ENCODE measurements at places on chromosomes 4 and X.

- DNase-seq: no peak
Observed at GRCh38 chr4:186699298-186699697, 24.4 kb downstream of the FAT1 start.

DNA sequence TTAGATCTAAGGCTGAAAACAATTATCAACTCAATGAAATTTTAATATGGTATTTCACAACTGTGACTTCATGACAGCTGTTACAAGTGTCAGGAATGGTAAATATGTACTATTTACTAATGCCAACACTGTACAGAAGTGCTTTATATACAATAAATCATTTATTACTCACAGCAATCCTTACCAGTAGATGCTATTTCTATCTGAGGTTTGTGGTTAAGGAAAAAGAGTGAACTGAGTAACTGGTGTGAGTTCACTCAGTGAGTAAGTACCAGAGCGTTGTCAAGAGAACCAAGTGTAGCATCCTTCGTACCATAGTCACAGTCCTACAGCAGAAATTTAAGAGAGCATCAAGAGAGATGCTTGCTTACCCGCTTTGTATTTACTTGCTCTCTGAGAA is 23.3 kb downstream of the MTHFD2L start:
- DNase-seq: no peak

DNA sequence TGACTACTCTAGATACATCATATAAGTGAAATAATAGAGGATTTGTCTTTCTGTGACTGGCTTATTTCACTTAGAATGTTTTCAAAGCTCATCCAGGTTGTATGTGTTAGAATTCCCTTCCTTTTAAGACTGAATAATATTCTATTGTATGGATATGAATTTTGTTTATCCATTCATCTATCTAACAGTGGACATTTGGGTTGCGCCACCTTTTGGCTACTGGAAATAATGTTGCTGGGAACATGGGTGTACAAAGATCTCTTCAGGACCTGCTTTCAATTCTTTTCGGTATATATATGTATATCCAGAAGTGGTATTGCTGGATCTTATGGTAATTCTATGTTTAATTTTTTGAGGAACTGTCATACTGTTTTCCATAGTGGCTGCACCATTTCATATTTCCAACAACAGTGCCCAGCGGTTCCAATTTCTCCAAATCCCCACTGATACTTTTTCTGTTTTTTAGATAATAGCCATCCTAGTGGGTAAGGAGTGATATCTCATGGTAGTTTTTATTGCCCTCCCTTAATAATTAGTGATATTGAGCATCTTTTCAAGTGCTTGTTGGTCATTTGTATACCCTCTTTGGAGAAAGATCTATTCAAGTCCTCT is 3.4 kb upstream of the SCD5 start:
- DNase-seq: no peak

- DNase-seq: no peak
Observed at GRCh38 chrX:40080894-40081678, 16.7 kb downstream of the BCOR start.

DNA sequence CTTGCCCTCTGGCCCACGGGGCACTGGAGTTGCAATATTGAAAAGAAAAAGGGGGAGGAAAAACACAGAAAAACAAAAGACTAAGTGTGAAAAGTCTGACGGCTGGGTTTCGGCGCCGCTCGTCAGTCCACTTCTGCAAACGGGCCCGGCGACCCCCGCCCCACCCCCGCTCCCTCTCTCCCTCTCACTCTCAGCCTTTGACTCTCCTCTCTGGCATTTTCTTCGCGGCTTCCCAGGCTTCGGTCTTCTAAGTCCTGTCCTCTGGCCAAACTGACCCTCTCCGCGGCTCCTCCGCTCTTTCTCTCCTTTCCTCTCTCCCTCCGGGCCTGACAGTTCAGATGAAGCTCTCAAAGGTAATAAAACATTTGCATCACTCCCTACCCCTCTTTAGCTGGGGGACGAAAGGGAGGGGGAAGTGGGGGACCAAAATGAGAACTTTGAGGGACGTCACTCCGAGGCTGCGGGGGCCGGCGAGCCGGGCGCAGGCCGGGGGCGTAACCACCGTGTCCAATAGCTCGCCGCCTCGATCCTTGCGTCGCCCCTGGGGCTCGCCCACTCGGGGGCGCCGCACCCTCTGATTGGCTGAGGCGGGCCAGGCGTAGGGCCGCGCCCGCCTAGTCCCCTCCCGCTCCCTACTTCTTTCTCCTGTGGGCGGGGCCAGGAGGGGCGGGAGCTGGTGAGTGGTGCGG is at the start of gene NKX6-1:
Gene NKX6-1 (minus strand): TSS at position 358 of the 689 bp plus-strand sequence. CDS start 1,064 bp downstream, outside the sequence.
- no peak for DNase-seq

GRCh38 chrX:113330416-113330815 is 489.8 kb upstream of the AMOT start:
- DNase-seq: no peak

DNA sequence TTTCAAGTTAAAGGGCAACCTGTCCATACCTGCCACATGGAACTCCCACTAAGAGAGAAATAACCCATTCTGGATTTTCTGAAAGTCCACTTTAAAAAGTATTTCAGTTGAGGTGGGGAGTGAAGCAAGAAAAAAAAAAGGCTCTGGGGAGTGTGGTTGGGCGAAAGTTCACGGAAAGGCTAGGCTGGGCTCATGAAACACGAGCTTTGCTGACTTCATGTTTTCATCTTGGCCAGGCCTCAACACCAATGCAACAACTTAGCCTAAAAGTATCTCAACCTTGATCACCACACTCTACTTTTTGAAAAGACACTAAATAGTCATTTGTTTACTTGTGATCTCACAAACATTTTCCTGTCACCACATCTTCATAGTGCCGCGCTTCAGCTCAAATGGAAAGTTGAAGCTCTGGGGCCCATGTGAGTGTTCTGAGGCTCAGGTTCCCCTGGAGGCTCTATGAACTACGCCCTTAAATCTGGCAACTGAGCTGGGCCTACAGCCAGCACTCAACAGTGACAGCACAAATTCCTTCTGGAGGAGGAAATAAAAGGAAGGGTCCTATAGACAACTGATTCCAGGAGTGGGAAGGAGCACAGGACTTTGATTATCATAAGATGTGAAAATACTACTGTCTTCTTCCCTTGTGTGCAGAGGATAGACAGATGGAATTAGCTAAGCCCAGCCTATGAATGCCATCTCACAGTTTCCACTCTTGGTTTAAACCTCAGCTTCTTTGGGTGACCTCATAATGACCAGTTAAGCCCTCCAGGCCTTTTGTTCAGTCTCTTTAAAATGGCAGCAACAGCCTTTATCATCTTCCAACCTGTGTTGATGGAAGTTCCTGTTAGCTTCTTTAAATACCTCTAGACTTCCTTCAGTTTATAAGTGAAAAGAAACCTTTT is 5.1 kb downstream of the CD40LG start:
- DNase-seq: peak; percentile 46

- DNase-seq: no peak
Observed at GRCh38 chr4:170256807-170257206, 167.1 kb upstream of the AADAT start.

DNA sequence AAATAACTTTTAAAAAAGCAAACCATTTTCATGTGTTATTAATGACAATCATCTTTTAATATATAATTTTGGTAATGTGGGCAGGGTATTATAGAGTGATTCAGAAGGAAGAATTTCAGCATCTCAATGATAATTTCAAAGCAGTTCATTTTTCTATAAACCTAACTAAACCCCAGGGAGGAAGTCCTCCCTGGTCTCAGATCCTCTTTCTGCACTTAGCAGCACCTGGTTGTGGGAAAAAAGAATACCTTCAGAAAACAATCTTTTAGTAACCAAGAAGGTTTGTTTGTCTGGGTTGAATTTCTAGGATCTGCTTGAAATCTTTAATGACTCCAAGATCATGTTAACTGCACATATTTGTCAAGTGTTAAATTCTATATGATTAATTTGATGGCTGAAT is 29.9 kb downstream of the DKK2 start:
- no peak for DNase-seq

DNA sequence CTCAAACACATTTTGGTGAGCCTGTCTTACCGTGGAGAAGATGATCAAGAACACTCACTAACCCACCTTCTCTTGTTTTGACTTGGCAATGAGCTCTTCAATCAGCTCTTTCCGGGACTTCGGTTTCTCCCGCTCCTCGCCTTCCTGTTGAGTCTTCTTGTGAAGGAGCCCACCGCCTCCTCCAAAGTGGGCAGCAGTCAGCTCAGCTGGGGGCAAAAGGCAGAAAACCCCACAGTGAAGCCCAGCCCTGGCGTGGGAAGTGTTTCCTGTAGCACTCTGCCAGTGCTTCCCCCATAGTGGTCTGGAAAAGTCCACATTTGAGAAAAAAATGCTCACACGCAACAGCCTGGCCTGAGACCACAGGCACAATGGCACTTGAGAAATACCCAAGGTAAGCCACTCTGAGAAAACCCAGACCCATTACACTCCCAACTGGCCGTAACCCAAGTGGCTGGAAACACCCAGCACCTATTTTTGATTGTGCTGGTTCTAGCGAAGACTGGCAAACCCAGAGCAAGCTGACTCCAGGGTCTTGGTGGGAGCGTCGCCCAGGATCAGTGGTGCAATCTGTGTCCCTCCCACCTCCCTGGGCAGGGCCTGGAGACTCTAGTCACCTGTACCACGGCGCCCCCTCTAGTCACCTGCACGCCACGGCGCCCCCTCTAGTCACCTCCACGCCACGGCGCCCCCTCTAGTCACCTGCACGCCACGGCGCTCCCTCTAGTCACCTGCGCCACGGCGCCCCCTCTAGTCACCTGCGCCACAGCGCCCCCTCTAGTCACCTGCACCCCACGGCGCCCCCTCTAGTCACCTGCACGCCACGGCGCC is 8.6 kb downstream of the NOP14 start:
- DNase-seq: peak; percentile 62

DNA sequence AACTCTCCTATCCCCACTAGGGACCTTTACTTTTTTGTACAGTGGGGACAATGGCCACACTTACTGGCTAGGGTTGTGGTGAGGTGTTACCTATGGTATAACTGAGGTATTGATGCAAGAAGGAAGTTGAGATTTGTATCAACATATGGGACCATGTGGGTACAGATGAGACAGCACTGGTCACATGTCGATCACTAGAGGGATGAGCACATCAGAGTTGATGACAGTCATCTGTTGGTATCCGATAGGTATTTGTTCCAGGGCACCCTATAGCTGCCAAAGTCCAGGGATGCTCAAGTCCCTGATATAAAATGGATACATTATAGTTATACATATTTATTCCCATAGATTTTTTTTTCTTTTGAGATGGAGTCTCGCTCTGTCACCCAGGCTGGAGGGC is 12.6 kb upstream of the SLC10A3 start:
- no peak for DNase-seq

DNA sequence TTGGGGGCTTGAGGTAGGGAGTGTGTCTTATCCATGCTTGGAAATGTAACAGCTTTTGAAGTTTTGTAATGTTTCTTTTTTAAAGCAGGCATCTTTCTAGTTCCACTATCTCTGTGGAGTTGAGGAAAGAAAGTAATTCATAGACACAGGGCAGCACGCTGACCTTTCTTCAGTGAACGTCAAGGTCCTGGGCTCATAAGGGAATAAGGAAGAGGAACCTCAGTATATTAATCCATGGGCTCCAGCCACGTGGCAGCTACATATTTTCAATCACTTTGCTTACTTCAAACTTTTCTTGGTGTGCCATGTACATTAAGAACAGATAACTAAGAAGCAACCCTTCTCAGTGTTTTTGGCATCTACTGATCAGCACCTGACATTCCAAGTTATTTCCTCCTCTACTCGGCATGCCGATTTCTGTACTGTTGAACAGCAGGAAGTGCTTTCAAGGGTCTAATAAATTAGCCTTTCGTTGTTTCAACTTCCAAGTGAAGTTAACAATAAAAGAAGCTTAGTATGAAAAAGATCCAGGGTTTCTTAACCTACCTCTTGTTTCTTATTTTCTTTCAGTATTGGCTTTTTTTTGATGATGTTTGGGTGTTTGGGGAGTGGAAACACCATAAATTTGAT is 88.2 kb downstream of the SORBS2 start:
- DNase-seq: no peak

- DNase-seq: no peak
Observed at GRCh38 chr4:144374065-144374464, 233.5 kb upstream of the GYPA start.

DNA sequence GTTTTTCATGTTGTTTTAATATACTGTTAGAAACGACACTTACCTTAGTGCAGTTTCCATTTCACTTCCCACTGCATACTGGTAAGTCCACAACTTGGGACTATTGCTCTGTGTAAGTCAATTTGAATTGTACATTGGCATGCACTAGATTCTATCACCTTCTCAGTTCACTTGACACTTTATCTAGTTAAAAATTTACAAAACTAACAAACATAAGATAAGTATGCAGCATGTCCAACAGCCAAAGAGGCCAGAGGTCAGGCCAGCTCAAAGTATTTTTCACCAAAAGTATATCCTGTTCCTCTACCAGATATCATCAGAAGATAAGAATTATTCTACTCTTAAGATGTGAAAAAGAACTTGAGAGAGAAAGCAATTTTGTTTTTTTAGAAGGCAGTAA is 75.9 kb downstream of the QRFPR start:
- DNase-seq: no peak

- DNase-seq: no peak
Observed at GRCh38 chr4:73086095-73086868, 16.8 kb upstream of the COX18 start.

DNA sequence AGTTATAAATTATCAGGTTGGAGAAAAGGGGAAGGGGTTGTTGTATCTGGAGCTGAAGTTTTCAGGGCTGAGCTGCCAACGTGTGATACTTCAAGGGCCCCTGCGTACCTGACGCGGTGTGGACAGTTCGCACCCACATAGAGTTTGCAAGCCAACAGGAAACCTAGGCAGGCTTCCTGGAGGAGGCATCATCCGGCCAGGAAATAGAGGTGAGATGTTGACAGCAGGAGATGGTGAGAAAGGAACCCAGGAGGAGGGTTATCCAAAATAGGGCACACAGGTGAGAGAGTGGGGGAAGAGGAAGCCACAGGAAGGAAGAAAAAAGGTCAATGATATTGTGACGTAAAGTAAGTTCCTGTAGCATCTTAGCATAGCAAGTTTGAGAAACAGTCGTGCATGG is 127.2 kb downstream of the DHRSX start:
- DNase-seq: no peak

DNA sequence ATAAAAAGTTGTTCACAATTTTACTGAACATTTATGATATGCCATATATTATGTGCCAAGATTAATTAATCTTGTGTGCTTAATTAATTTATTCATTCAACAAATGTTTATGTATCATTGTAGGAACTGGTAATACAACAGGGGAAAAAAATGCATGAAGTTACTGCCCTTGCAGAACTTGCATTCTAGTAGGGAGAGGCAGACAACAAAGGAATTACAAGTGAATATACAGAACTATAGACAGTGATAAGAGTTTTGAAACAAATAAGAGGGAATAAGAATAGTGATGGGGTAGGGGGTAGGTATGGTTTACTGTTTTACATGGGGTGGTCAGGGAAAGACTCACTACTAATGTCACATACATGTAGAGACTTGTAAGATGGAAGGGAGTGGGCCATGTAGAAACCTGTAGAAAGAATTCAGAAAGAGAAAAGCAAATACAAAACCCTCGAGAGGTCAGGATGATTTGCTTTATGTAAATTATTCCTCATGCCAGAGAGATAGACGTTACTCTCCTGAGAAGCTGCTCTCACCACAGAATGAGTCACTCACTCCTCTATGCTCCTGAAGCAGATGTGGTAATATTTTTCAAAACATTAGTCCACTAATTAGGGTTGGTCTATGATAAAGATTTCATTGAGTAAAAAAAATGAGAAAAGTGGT is 855.0 kb upstream of the GRID2 start:
- DNase-seq: no peak
